Left ventricle myocardium inferior (tissue), 1 donor: ENCODE measurements at places on chromosomes 6 and 20.

DNA sequence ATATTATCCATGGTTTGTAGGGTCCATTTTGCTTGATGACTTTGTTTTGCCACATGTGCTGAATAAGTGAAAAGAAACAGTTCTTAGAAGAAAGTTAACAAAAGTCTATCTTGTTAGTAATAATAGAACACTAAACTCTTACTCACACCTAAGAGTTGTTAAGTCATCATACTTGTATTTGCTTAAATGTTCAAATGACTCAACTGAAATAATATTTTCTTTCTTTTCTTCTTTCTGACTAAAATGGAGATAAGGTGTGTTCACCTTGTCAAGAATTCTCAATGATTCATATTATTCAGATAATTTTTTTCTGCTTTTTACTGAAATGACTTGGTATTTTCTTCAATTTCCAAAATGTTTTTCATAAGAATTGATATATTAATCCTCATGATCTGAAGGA lies 327.2 kb downstream of the HTR1B start:
- H3K27ac ChIP-seq: no peak overlapping the region
- no peaks in the 10 kb centered on the region for H3K36me3 ChIP-seq
- no peaks in the 10 kb centered on the region for H3K27me3 ChIP-seq
- no peak overlapping the region for H3K4me3 ChIP-seq
- H3K4me1 ChIP-seq: no peaks in the 10 kb centered on the region

DNA sequence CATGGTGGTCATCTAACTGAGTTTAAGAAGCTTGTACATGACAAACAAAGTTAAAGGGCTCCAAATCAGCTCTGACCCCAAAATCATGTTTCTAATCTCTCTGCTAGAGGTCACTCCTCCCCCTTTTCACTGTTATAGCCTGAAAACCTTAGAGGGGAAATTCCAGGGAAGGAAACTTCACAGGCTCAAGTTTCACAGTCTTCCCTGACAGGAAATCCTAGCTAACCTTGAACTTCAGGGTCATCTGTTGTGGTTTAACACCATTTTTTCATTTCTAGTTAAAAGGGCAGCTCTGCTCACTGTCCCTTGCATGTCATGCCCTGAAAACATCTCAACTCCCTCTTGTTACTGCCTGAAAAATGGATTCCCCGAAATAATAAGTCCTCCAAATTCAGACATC lies 104.4 kb upstream of the BMP2 start:
- H3K4me3 ChIP-seq: no peak overlapping the region
- H3K27me3 ChIP-seq: no peaks in the 10 kb centered on the region
- no peaks in the 10 kb centered on the region for H3K36me3 ChIP-seq
- DNase-seq: no peak
- H3K4me1 ChIP-seq: no peaks in the 10 kb centered on the region

- no peak for DNase-seq
- H3K4me1 ChIP-seq: peaks cover 7% of the 10 kb centered on the region
- H3K4me3 ChIP-seq: no peak overlapping the region
- no peak overlapping the region for H3K27ac ChIP-seq
- no peaks in the 10 kb centered on the region for H3K36me3 ChIP-seq
Measured at GRCh38 chr6:113539623-113540022, 317.5 kb upstream of the MARCKS start.

GRCh38 chr20:50346374-50347283 lies 156.0 kb downstream of the CEBPB start:
- peak overlapping the region; percentile 43 for H3K4me3 ChIP-seq
- H3K27me3 ChIP-seq: no peaks in the 10 kb centered on the region
- H3K36me3 ChIP-seq: no peaks in the 10 kb centered on the region
- H3K4me1 ChIP-seq: peaks cover 30% of the 10 kb centered on the region
- DNase-seq: peak; percentile 92

DNA sequence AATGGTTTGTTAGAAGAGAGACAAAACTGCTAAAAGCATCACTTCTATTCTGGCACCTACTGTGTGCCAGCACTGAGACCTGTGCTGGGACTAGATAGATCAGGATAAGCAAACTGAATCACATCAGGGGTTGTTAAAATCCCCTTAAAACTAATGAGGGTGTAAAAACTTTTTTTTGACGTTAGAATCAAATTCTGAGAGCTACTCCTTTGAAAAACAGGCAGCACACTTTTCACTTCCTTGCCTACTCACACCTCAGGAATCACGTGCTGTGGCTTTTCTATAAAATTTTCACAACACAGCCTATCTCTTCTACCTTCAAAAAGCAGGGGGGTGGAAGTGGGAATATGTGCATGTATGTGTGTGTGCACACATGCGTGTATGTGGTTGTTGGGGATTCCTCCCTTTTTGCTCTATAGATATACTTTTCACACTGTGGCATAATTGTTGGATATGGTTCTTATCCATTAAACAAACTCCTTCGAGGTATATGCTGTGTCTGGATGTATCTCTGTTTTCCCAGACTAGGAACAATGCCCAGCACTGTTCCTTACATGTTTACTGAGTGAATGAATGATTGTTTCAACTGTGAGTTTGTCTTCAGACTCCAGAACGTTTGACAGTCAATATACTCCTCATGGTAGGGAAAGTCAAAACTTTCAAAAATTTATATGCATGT lies 105.4 kb downstream of the FYN start:
- peaks cover 89% of the 10 kb centered on the region for H3K4me1 ChIP-seq
- DNase-seq: no peak
- H3K27ac ChIP-seq: no peak overlapping the region
- no peak overlapping the region for H3K4me3 ChIP-seq

- no peaks in the 10 kb centered on the region for H3K27me3 ChIP-seq
- no peak for DNase-seq
- no peak overlapping the region for H3K4me3 ChIP-seq
- peak overlapping the region; percentile 76 for H3K27ac ChIP-seq
- H3K36me3 ChIP-seq: peaks cover 17% of the 10 kb centered on the region
Measured at GRCh38 chr6:150813319-150813992, 52.0 kb upstream of the MTHFD1L start.

- H3K36me3 ChIP-seq: no peaks in the 10 kb centered on the region
- peaks cover 4% of the 10 kb centered on the region for H3K4me1 ChIP-seq
- H3K4me3 ChIP-seq: no peak overlapping the region
- H3K27ac ChIP-seq: no peak overlapping the region
Measured at GRCh38 chr6:1335367-1336037, 23.6 kb downstream of the FOXQ1 start.

DNA sequence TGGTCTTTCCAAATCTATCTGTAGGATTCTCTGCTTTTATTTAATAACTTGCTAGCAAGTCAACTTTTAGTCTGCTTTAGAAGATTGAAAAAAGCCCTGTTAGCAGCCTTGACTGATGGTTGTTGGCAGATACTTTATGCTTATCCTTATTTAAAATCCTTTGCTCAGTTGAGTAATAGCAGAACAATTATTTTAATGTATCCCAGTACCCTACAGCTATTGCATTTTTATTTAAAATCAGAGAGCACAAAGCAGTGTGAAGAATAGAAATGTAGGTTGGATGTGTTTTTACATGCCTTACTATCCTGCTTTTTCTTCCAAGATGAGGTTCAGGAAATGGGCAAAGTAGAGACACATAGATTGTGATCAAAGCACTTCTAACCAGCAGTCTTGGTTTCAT lies 147.1 kb upstream of the LAMP5 start:
- H3K4me1 ChIP-seq: peaks cover 14% of the 10 kb centered on the region
- no peaks in the 10 kb centered on the region for H3K27me3 ChIP-seq
- no peak overlapping the region for H3K4me3 ChIP-seq
- H3K27ac ChIP-seq: no peak overlapping the region
- H3K36me3 ChIP-seq: peaks cover 62% of the 10 kb centered on the region

GRCh38 chr20:39356908-39357307 lies 394.8 kb downstream of the DHX35 start:
- H3K27me3 ChIP-seq: no peaks in the 10 kb centered on the region
- no peak overlapping the region for H3K4me3 ChIP-seq
- H3K27ac ChIP-seq: peak overlapping the region; percentile 7
- H3K4me1 ChIP-seq: peaks cover 6% of the 10 kb centered on the region
- DNase-seq: no peak
- no peaks in the 10 kb centered on the region for H3K36me3 ChIP-seq

GRCh38 chr6:33192105-33192646 lies at the start of gene COL11A2:
Gene COL11A2 (minus strand): TSS chr6:33192467. CDS start chr6:33192240, 227 bp downstream.
- peaks cover 6% of the 10 kb centered on the region for H3K27me3 ChIP-seq
- H3K27ac ChIP-seq: peak within 1 kb of the TSS; percentile 83
- DNase-seq: no peak
- H3K36me3 ChIP-seq: peaks cover 33% of the 10 kb centered on the region

DNA sequence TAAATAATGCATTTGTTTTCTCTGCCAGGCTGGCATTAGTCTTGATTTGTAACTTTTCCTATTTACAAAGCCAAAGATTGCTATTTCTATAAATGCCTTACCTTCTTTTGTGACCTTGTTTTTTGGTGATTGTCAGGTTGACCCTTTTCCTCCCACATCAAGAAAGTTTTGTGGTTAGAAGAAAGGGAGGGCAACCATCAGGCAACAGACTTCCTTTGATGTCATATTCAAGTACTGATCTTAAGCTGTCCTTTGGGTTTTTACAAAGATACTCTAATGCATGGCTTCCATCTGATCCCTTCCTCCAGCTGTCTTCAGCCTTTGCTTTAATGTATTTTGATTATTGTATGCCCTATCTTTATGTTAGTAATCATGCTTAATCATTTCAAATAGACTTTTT lies 23.9 kb downstream of the RNF217 start:
- peaks cover 13% of the 10 kb centered on the region for H3K4me1 ChIP-seq
- no peaks in the 10 kb centered on the region for H3K27me3 ChIP-seq
- H3K27ac ChIP-seq: no peak overlapping the region
- DNase-seq: no peak
- no peak overlapping the region for H3K4me3 ChIP-seq

DNA sequence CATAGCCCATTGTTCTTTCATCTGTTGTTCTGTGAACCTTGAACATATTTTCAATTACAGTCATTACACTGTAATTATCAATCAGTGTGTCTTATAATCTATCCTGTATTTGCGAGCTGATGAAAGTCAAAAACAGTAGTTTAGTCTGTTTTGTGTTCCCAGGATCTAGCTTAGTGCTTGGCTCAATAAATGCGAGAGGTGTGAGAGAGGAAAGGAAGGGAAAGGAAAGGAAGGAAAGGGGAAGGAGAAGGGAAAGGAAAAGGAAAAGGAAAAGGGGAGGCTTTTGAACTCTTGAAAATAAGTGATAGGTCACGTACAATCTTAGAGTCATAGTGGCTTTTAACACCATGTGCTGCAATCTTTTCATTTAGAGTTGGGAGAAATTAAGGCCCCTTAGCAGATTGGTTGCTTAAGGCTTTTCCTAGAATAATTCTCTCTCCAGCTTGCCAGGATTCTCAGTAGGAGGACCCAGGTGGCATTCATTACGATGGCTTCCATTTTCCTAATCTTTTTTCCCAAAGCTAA lies 433.8 kb upstream of the PLCB4 start:
- no peak overlapping the region for H3K4me3 ChIP-seq
- no peak for DNase-seq
- H3K4me1 ChIP-seq: no peaks in the 10 kb centered on the region

- H3K27ac ChIP-seq: no peak overlapping the region
- H3K4me1 ChIP-seq: peaks cover 23% of the 10 kb centered on the region
- no peaks in the 10 kb centered on the region for H3K36me3 ChIP-seq
- H3K4me3 ChIP-seq: no peak overlapping the region
Measured at GRCh38 chr6:90209527-90209926, 87.1 kb downstream of the BACH2 start.

DNA sequence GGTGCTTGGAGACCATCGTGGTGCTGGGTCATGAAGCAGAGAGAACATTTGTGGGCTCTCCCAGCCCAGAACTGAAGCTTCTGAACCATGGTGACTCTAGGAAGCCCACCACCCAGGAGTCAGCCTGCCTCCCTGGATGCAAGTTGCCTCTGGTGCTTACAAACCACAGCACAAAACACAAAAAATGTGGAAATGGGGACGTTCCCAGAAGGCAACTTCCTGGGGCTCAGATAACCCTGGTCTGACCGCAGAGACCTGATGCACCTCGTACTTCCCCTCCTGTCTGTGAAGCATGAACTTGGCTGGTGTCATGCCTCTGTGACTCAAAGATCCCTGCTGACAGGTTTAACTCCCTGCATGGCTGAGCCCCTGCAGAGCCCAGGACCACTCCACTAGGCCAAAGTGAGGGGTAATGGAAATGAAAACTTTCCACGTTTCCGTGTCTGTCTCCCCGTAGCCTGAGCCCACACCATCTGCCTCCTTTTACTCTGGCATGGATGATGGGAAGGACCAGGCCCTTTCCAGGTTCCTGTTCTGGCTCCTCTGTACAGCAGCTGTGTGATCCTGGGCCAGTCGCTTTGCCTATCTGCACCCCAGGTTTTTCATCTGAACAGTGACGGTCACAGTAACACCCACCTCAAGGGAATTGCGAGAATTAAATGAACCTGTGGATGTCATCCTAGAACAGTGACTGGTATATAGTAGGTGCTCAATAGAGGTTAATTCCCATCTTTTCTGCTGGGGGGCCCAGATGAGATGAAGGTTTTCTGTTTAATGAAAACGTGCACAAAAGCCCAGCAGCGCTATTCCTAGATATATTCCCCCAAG lies 57.7 kb downstream of the PPP1R16B start:
- DNase-seq: no peak
- H3K27me3 ChIP-seq: peaks cover 10% of the 10 kb centered on the region
- peaks cover 32% of the 10 kb centered on the region for H3K4me1 ChIP-seq
- H3K36me3 ChIP-seq: no peaks in the 10 kb centered on the region

GRCh38 chr6:147849401-147850330 lies 341.2 kb downstream of the SAMD5 start:
- H3K27ac ChIP-seq: no peak overlapping the region
- DNase-seq: no peak
- no peak overlapping the region for H3K4me3 ChIP-seq
- H3K36me3 ChIP-seq: no peaks in the 10 kb centered on the region

- no peak for DNase-seq
- peaks cover 16% of the 10 kb centered on the region for H3K27me3 ChIP-seq
- no peaks in the 10 kb centered on the region for H3K4me1 ChIP-seq
- no peak overlapping the region for H3K4me3 ChIP-seq
- no peaks in the 10 kb centered on the region for H3K36me3 ChIP-seq
- H3K27ac ChIP-seq: no peak overlapping the region
Measured at GRCh38 chr6:169082093-169082492, 171.6 kb downstream of the THBS2 start.

- peaks cover 5% of the 10 kb centered on the region for H3K4me1 ChIP-seq
- DNase-seq: no peak
- no peaks in the 10 kb centered on the region for H3K36me3 ChIP-seq
Measured at GRCh38 chr20:53036992-53037391, 64.8 kb downstream of the TSHZ2 start.

- H3K27ac ChIP-seq: no peak overlapping the region
- no peak for DNase-seq
- H3K36me3 ChIP-seq: no peaks in the 10 kb centered on the region
- peaks cover 7% of the 10 kb centered on the region for H3K4me1 ChIP-seq
- H3K27me3 ChIP-seq: peaks cover 54% of the 10 kb centered on the region
- H3K4me3 ChIP-seq: no peak overlapping the region
Measured at GRCh38 chr6:39040080-39040673, 8.4 kb upstream of the GLP1R start.

- no peak overlapping the region for H3K27ac ChIP-seq
- H3K4me3 ChIP-seq: no peak overlapping the region
- H3K36me3 ChIP-seq: no peaks in the 10 kb centered on the region
- no peaks in the 10 kb centered on the region for H3K4me1 ChIP-seq
Measured at GRCh38 chr6:148177589-148178233, 164.9 kb upstream of the SASH1 start.
